Muscle of leg (tissue), 16 donors: ENCODE measurements at places on chromosomes 7 and 10. TPM values are rescaled to one million over a fixed set of nuclear protein-coding genes. Genes with fewer than 3 reads are reported as not detected.

The UNCX gene
- polyA plus RNA-seq = not detected

The TSPAN12 gene
- 70.6 TPM for polyA plus RNA-seq

The SYT15 gene
- 5.2 TPM for polyA plus RNA-seq

The NPSR1 gene
- polyA plus RNA-seq = 0.32 TPM

The ATRNL1 gene
- 0.87 TPM for polyA plus RNA-seq

The PAPOLB gene
- polyA plus RNA-seq = 0.05 TPM

The CPVL gene
- 16.8 TPM for polyA plus RNA-seq

The ALOX5 gene
- polyA plus RNA-seq = 1.4 TPM

The MAGI2 gene
- 6.1 TPM for polyA plus RNA-seq

The APBB1IP gene
- polyA plus RNA-seq = 1.9 TPM

The OR2A1 gene
- polyA plus RNA-seq = 0.37 TPM

The WDR86 gene
- 2.8 TPM for polyA plus RNA-seq

The PURB gene
- polyA plus RNA-seq = 23.8 TPM

The DGKB gene
- 0.60 TPM for polyA plus RNA-seq

The NUTM2B gene
- 1.6 TPM for polyA plus RNA-seq

The CTAGE4 gene
- not detected for polyA plus RNA-seq

The ASAH2 gene
- polyA plus RNA-seq = 2.3 TPM

The SLC25A40 gene
- 18.4 TPM for polyA plus RNA-seq

The NKX1-2 gene
- polyA plus RNA-seq = 0.09 TPM

The HABP2 gene
- 0.44 TPM for polyA plus RNA-seq

The TMEM72 gene
- not detected for polyA plus RNA-seq

The ENKUR gene
- 0.45 TPM for polyA plus RNA-seq

The CLDN15 gene
- 5.4 TPM for polyA plus RNA-seq

The POLR1F gene
- polyA plus RNA-seq = 12.4 TPM

The IKZF1 gene
- 1.7 TPM for polyA plus RNA-seq

The TLX1 gene
- polyA plus RNA-seq = not detected

The CPN1 gene
- 0.20 TPM for polyA plus RNA-seq

The TMEM236 gene
- polyA plus RNA-seq = 0.51 TPM

The OR2AE1 gene
- polyA plus RNA-seq = not detected

The UNC5B gene
- polyA plus RNA-seq = 13.3 TPM

The MRLN gene
- 162 TPM for polyA plus RNA-seq

The CLCN1 gene
- 0.27 TPM for polyA plus RNA-seq

The OR6B1 gene
- polyA plus RNA-seq = not detected

The WEE2 gene
- polyA plus RNA-seq = not detected

The CCL26 gene
- 0.70 TPM for polyA plus RNA-seq

The CD36 gene
- 200 TPM for polyA plus RNA-seq

The ASB10 gene
- polyA plus RNA-seq = 3.2 TPM

The ADCY1 gene
- 11.6 TPM for polyA plus RNA-seq

The GALNT17 gene
- polyA plus RNA-seq = 24.8 TPM

The HYAL4 gene
- not detected for polyA plus RNA-seq

The PRKCQ gene
- 8.4 TPM for polyA plus RNA-seq

The ERVW-1 gene
- polyA plus RNA-seq = 1.6 TPM

The TMEM184A gene
- polyA plus RNA-seq = 0.56 TPM

The SLC29A3 gene
- 3.7 TPM for polyA plus RNA-seq

The MYL10 gene
- polyA plus RNA-seq = 14.4 TPM

The TMEM176A gene
- polyA plus RNA-seq = 13.6 TPM
